Right renal pelvis (tissue), 4 donors: ENCODE measurements at places on chromosomes 6 and 20.

- DNase-seq = no peak
Measured at GRCh38 chr6:132333639-132334520, 67.4 kb downstream of the MOXD1 start.

DNA sequence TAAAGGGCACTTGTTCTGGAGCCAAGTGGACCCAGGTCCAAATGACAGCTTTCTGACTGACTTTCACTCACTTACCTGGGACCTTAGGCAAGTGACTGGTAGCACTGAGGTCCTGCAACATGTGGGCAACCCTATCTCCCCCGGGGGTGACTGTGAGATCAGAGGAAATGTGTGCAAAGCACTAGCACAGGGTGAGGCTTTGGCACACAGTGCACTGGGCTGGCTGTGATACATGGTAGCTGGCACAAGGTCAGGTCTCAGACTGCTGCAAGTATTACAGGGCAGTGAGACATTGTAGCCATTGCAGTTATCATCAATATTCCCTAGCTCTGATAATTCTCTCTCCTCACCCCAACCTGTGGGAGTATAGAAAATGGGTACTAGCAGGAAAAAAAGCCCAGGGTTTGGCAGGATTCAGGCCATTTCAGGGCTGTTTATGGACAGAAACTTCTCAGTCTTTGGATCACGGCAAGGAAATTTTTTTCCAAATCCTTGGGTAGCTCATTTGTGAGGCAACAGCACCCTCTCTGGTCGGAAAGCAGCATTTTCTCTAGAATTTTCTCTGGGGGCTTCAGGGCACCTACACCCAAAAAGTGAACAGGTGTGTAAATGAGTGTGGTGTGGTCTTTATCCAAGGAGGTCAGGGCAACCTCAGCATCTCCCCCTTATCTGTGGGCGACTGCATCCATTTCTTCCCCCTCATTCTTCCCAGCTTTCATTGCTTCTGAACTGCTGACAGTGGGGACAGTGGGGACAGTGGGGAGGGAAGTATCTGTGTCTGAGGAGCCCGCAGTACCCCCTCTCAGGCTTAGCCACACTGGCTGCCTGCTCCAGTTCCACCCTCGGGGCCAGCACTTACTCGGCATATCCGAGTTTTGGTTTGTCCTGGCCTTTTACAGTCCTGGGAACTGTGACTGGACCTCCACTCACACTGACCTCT lies 148.7 kb upstream of the PHACTR3 start:
- peak; percentile 41 for DNase-seq

GRCh38 chr6:42745083-42745639 lies 742 bp downstream of the TBCC start:
- DNase-seq = no peak

DNA sequence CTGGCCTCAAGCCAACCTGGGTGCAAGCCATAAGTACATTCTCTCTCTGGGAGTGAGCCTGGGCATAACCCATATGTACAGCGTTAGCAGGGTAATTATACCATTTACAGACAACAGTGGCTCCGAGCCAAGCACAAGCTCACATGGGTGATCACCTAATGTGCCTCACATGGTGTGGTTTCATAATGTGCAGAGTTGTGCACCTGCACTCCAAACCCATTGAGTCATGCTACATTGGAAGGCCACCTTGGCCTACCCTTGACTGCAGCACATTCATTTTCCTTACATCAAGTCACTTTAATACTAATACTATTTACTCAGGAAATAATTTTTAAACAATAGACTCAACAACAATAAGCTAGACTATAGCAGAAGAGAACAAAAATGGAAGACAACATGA lies 194.5 kb upstream of the PLN start:
- DNase-seq = no peak

DNA sequence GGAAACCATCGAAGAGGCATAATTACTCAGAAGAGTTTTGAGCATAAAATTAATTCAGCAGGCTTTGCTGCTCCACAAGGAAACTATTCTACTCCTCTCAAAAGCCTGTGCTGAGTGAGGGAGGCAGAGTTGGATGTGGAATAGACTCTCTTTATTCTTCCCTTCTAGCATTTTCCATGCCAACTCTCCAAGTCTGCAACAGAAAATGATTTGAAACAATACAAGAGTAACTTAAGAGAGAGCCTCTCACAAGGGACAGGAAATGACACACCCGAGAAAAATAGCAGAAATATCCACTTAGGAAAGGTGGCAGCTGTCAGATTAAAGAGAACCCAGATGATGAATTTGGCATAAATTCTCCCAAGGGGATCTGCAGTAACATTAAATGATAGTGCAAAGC lies 26.3 kb upstream of the LAMP5 start:
- DNase-seq = no peak

- DNase-seq = no peak
Measured at GRCh38 chr6:44430326-44430725, 42.8 kb downstream of the CDC5L start.

GRCh38 chr20:2800521-2801285 lies at the start of gene CPXM1:
Gene CPXM1, minus strand, starts transcription at chr20:2800627. Its CDS starts 55 bp downstream, at chr20:2800572.
- DNase-seq = no peak

DNA sequence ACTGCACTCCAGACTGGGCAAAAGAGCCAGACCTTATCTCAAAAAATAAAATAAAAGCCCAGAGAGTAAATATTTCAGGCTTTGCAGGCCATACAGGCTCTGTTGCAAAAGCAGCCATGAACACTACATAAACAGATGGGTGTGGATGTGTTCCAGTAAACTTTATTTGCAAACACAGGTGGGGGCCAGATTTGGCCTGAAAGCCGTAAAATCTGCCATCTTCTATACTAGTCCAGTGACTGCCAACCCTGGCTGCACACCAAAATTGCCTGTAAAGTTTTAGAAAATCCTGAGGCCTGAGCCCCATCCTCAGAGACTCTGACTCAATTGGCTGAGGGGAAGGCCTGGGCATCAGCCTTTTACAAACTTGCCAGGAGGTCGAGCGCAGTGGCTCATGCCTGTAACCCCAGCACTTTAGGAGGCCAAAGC lies 103.6 kb downstream of the ZMYND8 start:
- no peak for DNase-seq

- no peak for DNase-seq
Measured at GRCh38 chr20:57315976-57316480, 13.6 kb upstream of the SPO11 start.

DNA sequence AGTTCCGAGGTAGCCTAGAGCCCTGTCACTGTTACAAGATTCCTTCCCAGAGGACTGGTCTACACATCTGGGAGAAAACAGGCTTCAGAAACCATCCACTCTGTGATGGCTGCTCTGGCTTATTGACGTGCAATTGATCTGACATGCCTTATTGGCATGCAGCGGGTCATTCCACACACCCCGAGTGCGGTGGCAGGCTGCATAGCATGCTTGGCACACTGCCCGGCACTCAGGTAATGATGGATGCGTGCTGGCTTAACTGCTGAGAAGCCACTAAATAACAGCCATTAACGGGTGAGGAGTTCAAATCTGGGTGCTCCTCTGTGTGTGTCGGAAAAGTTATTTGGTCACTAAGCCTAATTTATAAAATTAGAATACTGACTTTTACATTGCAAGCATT lies 67.9 kb upstream of the CDH4 start:
- DNase-seq = no peak

DNA sequence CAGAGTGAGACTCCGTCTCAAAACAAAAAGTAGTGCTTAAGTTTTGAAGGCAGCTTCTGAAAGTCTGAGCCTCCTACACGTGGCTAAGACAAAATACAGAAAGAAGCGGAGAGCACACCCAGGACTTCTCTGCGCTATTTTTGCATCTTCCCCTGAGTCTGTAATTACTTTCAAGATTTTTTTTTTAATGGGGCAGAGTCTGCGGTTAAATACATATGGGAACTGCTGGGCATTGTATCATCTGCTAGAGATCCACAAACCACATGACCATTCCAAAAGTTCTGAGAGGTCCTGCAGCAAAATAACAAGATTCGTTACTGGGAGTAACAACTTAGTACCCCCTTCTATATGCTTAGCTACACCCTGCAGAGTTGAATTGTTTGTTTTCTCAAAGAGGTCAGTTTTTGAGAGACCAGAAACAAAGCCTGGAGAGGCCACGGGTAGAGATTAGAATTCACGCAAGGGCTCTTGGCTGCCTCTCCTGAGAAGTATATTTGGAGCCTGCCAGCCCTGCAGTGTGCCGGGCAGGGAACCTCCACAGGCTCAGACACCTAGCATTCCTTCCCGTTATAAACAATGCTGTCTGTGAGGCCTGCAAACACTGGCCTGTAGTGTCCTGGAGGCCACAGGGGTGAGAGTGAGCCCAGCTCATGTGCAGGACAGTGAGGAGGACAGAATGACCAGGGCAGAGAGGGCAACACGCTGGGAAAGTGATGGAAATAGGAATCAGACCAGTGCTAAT lies 48.2 kb upstream of the FAM50B start:
- DNase-seq = no peak

GRCh38 chr6:138161338-138162110 lies at the start of gene ARFGEF3:
Gene ARFGEF3, plus strand, starts transcription at chr6:138161939. Its CDS starts 148 bp downstream, at chr6:138162087.
- no peak for DNase-seq

GRCh38 chr6:106745197-106745770 lies 115.9 kb downstream of the QRSL1 start:
- DNase-seq = no peak

DNA sequence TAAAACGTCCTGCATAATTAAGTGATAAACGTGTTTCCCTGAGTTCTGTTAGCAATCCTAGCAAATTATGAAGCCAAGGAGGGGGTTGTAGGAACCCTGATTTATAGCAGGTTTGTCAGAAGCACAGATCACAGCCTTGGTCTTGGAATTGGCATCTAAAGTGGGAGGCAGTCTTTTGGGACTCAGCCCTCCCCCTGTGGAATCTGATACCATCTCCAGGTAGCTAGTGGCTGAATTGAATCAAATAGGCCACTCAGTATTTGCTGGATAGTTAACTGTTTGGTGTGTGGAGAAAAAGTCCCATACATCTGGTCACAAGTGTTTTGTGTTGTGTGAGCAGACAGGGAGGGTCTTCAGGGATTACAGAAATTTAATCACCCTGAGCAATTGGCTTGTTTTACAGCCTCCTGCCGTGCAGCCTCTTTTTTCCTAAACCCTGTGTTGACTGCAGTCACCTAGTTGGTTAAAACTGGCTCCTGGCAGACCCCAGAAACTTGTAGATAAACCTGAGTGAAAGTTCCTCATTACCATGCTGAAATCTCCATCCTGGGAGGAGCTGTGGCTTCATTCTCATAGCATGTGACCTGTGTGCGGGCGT lies 19.0 kb upstream of the KIFC1 start:
- no peak for DNase-seq

DNA sequence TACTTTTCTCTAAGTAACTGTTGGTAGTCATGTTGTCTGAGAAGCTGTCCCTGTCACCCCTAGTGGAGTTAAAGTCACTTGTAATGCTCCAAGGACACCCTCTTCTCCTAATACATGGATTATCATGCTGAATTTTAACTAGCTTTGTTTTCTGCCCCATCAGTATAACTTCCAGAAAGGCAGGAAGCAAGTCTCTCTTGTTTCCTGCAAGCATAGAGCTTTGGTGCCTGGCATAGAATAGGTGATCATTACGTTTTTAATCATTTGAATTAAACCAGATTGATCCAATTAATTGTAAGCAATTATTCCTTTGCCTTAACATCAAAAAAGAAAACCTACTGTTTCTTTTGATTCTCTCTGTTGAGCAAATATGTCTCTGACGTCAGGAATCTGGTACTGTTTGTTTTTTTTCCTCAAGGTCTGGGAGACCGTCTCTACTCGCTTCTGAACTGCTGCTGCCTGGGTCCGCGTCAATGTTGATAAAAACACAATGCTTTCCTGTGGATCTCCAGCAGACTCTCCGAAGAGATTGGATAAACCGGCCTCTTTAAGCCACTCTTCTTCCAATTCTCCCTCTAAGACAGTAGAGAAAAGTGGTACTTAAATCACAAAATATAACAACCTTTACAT lies 71.8 kb downstream of the ARHGAP18 start:
- no peak for DNase-seq
